Astrocyte of the cerebellum (primary cell): ENCODE measurements at places on chromosomes 2 and 18.

DNA sequence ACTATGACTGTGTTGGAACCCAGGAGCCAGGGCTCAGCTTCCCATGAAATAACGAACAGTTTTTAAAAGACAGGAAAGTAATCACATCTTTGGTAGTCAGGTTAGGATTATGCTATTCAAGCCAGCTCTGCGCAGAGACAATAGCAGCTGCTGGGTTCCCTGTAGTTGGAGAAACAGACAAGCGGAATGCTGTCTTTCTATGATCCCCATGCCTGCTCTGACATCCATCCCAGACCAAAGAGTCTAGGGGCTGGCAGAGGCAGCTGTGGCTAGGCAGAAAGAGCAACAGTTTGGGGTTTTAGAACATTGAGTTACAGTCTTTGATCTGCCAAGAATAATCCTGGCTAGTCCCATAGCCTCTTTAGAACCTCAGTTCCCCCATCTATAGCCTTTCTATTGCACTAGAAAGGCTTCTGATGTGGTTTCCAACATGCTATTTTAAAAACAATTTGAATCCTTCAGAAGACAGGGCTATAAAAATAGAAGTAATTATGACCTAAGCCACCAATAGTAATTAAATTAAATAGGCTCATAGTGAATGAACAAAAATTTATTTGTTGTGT, 146.8 kb downstream of the MTX2 start:
- DNase-seq = no peak

DNA sequence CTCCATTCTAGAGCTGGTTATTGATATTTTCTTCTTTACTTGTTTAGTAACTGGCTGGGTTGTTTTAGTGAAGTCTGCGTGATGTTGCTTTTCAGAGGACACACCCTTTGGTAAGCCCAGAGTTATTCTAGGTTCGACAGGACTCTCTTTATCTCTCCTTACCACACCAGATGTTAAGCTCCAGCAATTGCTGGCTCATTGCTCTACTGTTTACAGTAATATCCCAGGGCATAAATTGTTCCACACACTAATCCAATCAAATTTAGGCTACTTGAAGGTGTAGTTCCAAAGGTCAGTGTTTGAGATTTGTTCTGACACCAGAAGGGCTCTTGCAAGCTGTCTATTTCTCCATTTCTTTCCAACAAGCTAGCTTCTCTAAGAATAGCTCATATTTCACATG, 506.6 kb downstream of the NR4A2 start:
- no peak for DNase-seq

DNA sequence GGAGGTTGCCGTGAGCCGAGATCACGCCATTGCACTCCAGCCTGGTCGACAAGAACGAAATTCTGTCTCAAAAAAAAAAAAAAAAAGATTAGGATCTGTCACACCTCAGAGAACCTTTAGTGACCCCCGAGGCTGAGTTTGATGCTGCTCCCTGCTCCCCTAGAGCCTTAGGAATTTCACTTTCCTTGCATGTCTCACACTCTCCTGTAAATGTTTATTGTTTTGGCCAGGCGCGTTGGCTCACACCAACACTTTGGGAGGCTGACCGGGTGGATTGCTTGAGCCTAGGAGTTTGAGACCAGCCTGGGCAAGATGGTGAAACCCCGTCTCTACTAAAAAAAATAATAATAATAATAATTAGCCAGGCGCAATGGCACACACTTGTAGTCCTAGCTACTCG, 31.5 kb downstream of the SRSF7 start:
- no peak for DNase-seq

GRCh38 chr2:70685771-70686171, 82.2 kb downstream of the ADD2 start:
- no peak for DNase-seq

GRCh38 chr2:160064916-160065315, 2.5 kb upstream of the PLA2R1 start:
- no peak for DNase-seq

DNA sequence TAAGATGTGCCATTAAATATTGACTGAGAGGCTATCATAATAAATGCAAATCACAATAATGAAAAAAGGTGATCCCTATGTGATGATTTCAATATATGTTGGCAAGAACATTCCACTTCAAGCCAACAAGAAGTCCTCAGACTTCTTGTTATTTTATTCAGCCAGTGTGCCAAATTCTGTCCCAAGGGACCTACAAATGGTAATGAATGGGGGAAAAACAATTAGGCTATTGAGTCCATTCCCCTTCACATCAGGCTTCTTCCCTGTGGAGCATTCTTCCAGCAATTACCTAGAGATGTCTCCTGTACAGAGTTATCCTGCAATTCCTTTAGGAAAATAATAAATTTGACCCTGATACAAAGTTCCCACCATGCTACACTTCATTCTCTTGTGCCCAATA, 144.4 kb downstream of the PIEZO2 start:
- no peak for DNase-seq

- no peak for DNase-seq
Observed at GRCh38 chr2:147392180-147392579, 452.6 kb upstream of the ACVR2A start.

- DNase-seq = no peak
Observed at GRCh38 chr2:159129269-159129668, 157.2 kb downstream of the WDSUB1 start.

- DNase-seq = peak; percentile 74
Observed at GRCh38 chr2:172931918-172932520, 143.6 kb upstream of the MAP3K20 start.

DNA sequence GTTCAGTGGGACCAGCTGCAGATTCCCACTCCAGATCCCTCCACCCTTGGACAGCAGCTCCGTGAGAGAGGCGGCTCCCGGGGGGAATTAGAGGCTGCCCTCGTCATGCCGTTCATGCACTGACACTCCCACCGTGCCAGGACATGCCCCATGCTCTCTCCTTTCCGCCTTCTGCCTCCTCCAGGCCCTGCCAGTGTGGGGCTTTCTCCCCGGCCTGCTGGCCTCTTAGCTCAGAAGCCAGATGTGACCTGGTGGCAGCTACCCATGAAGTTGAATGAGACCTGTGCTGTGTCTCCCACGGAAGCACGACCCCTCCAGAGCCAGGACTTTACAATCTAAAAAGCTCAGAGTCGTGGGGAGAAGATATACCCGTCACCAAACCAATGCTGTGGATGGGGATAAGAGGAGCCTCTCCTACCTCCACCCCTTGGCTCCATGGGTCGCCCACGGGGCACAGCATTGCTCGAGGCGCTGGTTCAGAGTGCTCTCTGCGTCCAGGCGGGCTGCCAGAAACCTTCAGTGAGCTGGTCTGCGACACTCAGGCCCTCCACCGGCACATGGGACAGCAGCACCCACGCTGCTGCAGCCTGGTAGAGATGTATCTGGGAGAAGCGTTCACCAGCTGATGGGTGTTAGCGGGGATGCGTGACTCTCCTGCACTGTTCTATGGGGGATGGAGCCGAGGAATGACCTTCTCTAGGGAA, 111.0 kb upstream of the GPC1 start:
- DNase-seq = no peak

GRCh38 chr2:61334466-61334865, 136.4 kb downstream of the USP34 start:
- no peak for DNase-seq

DNA sequence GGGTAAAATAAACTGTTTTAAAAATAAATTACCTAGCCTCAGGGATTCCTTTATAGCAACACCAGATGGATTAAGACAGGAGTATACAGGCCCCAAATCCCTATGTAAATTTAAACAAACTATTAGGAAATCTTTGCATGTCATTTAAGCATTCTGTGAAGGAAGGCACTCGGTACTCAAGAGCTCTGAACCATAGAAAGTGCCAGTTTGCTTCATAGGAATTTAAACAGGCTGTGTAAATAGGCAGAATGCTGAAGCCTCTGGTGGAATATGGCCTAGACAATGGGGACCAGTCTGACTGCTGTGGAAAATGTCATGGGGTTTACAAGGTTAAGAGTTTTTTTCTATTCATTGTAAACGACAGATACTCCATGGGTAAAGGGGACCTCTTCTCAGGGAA, 377.4 kb downstream of the DLGAP1 start:
- no peak for DNase-seq

GRCh38 chr2:239717706-239718105, 307.4 kb downstream of the NDUFA10 start:
- DNase-seq = no peak

DNA sequence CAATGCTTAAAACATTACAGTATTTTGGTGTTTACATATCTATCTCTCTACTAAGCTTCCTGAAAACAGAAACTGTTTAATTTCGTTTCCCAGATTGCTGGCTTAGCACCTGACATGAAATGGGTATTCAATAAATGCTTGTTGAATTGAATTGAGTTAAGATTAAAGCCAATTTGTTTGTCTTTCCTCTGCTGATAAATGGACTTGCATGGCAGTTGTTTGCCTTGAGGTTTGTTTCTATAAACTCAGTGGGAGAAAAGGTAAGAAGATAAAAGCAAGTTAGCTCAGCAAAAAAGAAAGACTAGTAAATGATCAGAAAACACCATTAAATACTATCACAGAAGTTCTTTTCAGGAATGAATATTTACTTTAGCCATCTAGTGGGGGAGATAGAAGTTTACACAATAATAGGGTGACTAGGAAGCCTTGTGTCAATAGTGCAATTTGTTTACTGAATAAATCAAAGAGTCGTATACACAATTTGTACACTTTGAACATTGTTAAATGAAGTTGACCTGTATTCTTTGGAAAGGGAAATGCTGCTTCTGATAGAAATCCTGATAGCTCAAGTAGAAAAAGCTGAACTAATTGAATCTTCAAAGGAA, 754.5 kb upstream of the FAM98A start:
- no peak for DNase-seq

GRCh38 chr2:75174519-75174918, 24.8 kb downstream of the TACR1 start:
- DNase-seq = no peak

GRCh38 chr18:45820106-45820745, 5.2 kb upstream of the SIGLEC15 start:
- DNase-seq = no peak

DNA sequence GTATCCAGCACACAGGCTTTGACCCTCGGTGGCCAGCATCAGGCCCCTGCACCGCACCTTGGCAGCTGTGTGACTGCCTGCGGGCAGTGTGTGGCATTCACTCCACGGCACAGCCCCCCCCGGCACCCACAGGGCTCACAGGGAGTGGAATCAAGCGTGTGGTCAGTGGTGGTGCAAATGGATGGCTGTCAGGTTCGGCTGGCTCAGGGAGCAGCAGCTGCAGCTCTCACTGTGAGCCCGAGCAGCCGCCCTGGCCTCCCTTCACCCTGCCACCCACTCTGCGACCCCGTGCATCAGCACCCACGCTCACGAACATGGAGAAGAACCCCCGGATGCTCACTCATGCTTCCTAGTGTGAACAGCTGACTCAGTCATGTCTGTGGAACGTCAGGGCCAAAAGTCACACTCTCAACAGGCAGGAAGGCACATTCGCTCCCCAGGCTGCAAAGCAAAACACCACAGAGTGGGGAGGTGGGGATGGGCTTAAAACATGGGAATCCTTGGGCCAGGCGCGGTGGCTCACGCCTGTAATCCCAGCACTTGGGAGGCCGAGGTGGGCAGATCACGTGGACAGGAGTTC, 41.5 kb upstream of the GPC1 start:
- no peak for DNase-seq

DNA sequence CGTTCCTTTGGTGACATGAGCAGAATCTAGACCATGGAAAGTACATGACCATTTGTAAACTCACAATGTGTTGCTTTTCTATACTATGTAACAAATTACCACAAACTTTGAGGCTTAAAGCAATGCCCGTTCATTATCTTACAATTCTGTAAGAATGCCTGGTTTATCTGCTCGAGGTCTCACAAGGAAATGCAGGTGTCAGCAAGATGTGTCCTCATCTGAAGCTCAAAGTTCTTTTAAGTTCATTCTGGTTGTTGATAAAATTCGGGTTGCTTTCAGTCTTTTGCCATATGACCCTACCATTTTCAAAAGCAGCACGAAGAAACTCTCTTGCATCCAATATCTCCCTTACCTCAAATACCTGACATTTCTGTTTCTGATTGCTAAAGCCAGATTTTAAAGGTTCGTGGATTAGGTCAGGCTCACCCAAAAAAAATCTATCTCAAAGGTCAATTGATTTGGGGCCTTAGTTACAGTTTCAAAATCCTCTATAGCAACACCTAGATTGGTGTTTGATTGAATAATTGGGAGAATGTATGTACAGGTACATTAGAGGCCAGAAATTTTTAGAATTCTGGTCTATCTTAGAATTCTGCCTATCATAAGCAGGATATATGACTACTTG, 125.9 kb downstream of the TMEM131 start:
- DNase-seq = no peak

- peak; percentile 99 for DNase-seq
Observed at GRCh38 chr2:130824492-130825061, 12.1 kb upstream of the ARHGEF4 start.

DNA sequence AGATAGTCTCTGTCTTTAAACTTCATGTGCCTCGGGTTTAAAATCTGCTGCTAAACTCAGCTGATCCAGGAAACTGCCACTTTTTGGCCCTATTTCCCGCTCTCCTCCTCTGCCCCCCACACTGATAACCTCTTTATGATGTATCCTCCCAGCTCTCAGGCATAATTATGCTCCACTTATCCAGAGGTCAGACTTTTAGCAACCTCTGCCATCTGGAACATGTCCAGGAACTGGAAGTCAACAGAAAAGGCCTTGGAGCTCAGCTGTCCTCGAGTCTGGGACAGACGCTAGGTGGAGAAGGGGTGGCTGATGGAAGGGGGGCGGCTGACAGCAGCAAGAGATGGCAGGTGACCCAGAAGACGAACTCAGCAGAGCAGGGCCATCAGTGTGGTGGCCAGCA, 41.2 kb downstream of the ASAP2 start:
- no peak for DNase-seq

- no peak for DNase-seq
Observed at GRCh38 chr18:39166776-39167175, 1601.2 kb upstream of the CELF4 start.

DNA sequence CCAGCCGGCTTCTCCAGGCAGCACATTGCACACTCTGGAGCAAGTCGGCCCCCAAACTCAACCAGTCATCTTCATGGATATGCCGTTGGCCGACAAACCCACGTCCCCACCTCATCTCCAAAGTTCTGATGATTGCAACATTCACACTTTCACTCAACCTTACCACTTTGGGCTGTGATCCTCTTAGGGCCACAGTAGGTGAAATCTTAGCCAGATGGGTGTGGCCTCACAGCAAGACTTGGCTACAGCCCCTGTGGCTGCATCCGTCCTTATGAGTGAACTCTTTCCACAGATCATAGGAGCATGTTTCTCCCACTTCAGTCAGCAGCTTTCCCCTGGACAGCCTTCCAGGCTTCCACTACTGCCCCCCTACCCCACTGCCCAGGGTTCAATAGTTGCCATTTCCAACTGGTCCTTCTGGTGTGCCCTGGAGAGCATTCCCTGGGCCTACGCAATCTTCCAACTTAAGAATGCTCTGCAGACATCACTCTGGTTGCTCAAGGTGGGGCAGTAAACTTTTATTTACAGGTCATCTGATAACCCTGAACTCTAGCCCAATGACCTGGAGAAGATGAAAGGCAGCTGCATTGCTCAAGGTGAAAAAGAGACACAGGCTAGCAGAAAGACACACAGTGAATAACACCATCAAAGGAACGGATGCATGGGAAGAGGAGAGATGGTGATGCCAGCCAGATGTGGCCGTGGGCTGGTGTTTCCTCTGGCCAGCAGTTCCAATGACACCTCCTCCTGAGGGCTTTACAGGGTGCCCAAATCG, 34.5 kb downstream of the ARL4C start:
- DNase-seq = no peak

GRCh38 chr2:149353421-149353820, 23.0 kb downstream of the LYPD6 start:
- DNase-seq = no peak

- DNase-seq = no peak
Observed at GRCh38 chr2:24231461-24231881, 56.6 kb downstream of the FAM228A start.
